T-helper 2 cell treated with Interferon-gamma antibody and Interleukin-4, amounts not matched to agents 5 μg/mL and 100 μg/mL, for 36 hours (primary cell): ENCODE measurements at places on chromosomes 13 and 19.

DNA sequence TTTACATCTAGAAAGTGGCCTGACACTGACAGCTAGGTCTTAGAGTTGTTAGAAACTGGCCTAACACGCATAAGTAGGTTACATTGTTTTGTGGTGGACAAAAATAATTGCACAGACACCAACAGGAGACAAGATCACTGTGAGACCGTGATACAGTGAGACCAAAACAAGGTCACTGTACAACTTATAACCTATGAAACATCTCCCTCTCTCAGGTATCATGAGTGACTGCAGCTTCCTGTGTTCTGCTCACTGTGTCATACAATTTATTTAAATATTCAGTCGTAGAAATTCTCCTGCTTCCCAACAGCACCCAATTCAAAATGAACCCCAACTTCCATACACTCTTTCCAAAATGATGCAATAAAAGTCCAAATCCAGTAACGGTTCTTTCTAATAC, 2165.2 kb downstream of the PCDH9 start:
- H3K36me3 ChIP-seq: no peaks in the 10 kb centered on the region
- H3K27ac ChIP-seq: no peak overlapping the region
- no peaks in the 10 kb centered on the region for H3K27me3 ChIP-seq
- no peak for DNase-seq
- no peak overlapping the region for H3K4me3 ChIP-seq
- H3K4me1 ChIP-seq: no peaks in the 10 kb centered on the region

DNA sequence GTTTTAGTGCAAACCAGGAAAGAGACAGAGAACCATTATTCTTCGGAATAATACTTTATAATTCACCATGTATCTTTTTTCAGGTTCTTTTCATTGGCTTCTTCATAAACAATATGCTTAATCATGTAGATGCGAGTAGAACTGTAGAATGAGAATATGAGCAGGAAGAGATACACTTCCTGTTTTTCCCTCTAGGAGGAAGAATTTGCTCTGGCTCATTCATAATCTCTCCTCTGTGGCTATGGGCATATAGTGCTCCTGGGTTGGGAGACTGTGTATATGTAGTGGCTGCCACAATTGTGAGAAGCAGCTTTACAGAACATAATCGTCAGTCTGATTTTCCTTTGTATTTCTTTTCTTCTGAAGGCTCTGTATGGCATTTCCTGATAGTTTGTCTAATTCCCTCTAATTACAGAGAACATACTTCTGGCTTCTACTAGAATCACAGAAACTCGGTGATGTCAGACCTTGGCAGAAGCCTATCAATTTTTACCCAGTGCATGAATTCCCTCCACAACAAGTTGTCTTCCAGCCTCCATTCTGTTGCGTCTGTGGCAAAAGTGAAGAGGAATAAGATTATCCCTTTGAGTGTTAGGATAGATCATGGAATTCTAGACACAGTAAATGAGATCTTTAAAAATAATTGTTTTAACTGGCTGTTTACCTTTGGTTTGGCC, 2.9 kb upstream of the DCLK1 start:
- DNase-seq: no peak
- no peak overlapping the region for H3K4me3 ChIP-seq
- no peak overlapping the region for H3K27ac ChIP-seq
- no peaks in the 10 kb centered on the region for H3K4me1 ChIP-seq
- H3K27me3 ChIP-seq: peaks cover 35% of the 10 kb centered on the region

GRCh38 chr19:41064974-41065569, 23.2 kb upstream of the CYP2A13 start:
- H3K27me3 ChIP-seq: peaks cover 18% of the 10 kb centered on the region
- H3K36me3 ChIP-seq: no peaks in the 10 kb centered on the region
- H3K4me3 ChIP-seq: no peak overlapping the region

GRCh38 chr19:36093146-36093662, 17.7 kb upstream of the OVOL3 start:
- no peak overlapping the region for H3K4me3 ChIP-seq
- no peaks in the 10 kb centered on the region for H3K27me3 ChIP-seq
- H3K4me1 ChIP-seq: peaks cover 2% of the 10 kb centered on the region
- H3K36me3 ChIP-seq: peaks cover 42% of the 10 kb centered on the region
- peak overlapping the region; percentile 70 for H3K27ac ChIP-seq
- no peak for DNase-seq

DNA sequence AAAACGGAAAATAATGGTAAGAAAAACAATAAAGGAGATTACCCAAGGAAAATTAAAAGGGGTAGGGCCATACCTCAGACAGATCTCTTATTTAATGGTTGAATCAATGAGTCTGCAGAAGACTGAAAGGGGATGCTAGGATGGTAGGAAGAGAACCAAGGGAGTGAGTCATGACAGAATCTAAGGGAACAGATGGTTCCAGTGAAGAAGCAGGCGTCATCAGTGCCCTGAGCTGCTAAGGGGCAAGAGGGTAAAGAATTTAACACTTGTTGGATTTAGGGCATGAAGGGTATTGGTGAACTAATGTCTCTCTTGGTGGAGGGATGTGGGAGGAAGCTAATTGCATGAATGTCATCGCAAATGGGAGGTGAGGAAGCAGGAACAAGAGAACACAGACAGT, 329.2 kb upstream of the TSHZ3 start:
- no peaks in the 10 kb centered on the region for H3K27me3 ChIP-seq
- DNase-seq: no peak
- H3K4me1 ChIP-seq: no peaks in the 10 kb centered on the region
- no peak overlapping the region for H3K4me3 ChIP-seq
- H3K27ac ChIP-seq: no peak overlapping the region

GRCh38 chr13:19960653-19960976, 2.1 kb downstream of the ZMYM2 start:
- H3K27ac ChIP-seq: peak overlapping the region; percentile 99
- peaks cover 2% of the 10 kb centered on the region for H3K27me3 ChIP-seq
- peaks cover 15% of the 10 kb centered on the region for H3K36me3 ChIP-seq
- peaks cover 12% of the 10 kb centered on the region for H3K4me1 ChIP-seq
- H3K4me3 ChIP-seq: peak overlapping the region; percentile 97
- no peak for DNase-seq

GRCh38 chr13:75494491-75494890, 12.5 kb upstream of the TBC1D4 start:
- peaks cover 4% of the 10 kb centered on the region for H3K4me1 ChIP-seq
- DNase-seq: no peak
- H3K27ac ChIP-seq: no peak overlapping the region
- H3K27me3 ChIP-seq: peaks cover 2% of the 10 kb centered on the region
- H3K36me3 ChIP-seq: no peaks in the 10 kb centered on the region
- no peak overlapping the region for H3K4me3 ChIP-seq
